Neuronal stem cell (in vitro differentiated cells): ENCODE measurements at places on chromosomes 6 and 20.

GRCh38 chr20:14996883-14997672 lies 659.7 kb upstream of the FLRT3 start:
- DNase-seq: no peak

DNA sequence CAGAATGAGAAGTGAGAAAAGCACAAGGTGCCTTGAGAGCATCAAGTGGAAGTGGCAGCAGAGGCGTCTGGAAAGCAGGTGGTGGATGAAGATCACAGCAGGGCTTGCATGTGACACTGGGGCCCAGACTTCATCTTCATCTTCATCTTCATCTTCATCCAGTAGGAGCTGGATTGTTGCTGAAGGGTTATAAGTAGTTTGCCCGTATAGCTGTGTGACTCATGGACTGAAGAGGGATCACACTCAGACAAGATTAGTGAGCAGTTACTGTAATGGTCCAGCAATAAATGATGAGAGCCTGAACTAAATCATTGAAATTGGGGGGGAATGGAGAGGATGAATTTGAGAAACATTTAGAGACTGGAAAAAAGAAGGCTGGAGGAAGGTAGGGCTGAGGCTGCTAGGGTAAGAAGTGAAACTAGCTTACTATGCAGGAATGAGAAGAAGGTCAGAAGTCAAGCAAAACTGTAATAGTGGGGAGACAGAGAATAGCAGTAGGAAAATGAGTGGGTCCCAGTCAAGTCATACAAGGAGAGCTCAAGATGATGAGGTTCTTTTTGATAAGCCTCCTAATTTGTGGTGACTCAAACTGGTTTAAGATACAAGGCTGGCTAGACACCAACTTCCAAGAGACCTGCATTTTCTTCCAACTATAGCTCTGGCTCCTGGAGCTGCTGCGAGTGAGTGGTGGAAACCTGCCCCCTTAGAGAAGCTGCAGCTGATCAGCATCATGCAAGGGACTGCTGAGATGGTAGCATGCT lies 92.3 kb upstream of the BEND6 start:
- no peak for DNase-seq

- DNase-seq: no peak
These were observed 22.7 kb upstream of the NTSR1 start for GRCh38 chr20:62685781-62686555.

GRCh38 chr20:33828326-33828844 lies 17.2 kb downstream of the CHMP4B start:
- no peak for DNase-seq

GRCh38 chr20:51513545-51513944 lies 29.0 kb downstream of the NFATC2 start:
- no peak for DNase-seq

DNA sequence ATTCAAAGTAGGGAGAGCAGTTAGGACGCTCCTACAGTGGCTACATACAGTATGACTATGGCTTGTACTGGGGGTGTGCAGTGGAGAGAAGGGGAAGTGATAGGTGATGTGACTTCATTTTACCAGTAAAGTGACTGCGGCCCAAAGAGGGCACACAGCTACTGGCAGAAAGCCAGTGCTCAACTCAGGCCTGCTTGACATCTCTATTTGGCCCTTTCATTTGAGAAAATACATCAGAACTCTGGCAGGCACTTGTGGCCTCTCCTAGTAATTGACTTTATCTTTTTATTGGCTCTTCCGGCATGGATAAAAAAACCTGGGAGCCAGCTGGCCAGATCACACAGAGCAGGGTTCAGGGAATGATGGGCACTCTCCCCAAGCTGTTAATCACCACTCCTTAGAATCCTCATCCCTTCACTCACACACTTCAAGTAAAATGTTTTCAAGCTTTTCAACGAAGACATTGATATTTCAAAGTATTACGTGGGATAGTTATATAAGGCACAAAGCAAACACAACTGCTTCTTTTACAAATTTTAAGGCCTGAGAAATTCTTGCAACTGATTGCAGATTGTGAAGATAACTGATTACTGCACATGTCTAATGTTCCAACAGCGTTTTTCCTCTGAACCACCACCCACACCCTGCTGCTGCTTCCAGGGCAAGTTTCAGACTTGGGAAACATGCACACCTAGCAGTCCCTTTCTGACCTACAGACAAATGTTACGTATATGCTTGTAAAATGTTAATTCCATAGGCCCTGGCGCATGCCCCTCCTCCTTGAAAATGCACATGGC lies 73.5 kb downstream of the TNFRSF21 start:
- DNase-seq: no peak

- DNase-seq: no peak
These were observed 77.1 kb downstream of the WASF1 start for GRCh38 chr6:110102411-110102810.

- no peak for DNase-seq
These were observed 57.0 kb downstream of the GMDS start for GRCh38 chr6:2188397-2188796.

GRCh38 chr20:32522776-32523612 lies 62.1 kb downstream of the NOL4L start:
- DNase-seq: no peak

DNA sequence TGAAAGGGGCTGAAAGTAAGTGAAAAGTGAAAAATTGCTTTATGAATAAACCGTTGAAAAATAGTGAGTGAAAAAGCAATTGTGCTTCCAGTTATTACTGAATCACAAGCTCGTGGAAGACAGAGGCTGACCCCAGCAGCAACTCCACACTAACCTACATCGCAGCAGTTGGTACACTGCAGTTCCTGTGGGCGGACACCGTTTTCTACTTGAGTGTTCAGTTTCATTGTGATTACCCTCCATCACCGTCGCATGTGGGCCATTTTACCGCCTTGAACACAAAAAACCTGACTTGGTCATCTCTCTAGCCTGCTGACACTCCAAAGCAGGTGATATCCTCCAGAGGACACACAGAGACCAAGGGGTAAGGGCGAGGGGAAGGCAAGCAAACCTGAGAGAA lies 28.4 kb downstream of the PRDM1 start:
- no peak for DNase-seq

GRCh38 chr6:158903801-158904200 lies 84.6 kb upstream of the EZR start:
- DNase-seq: no peak

GRCh38 chr6:3607599-3607998 lies 143.9 kb downstream of the PXDC1 start:
- no peak for DNase-seq

- DNase-seq: no peak
These were observed 68.9 kb upstream of the PHACTR2 start for GRCh38 chr6:143608906-143609305.

DNA sequence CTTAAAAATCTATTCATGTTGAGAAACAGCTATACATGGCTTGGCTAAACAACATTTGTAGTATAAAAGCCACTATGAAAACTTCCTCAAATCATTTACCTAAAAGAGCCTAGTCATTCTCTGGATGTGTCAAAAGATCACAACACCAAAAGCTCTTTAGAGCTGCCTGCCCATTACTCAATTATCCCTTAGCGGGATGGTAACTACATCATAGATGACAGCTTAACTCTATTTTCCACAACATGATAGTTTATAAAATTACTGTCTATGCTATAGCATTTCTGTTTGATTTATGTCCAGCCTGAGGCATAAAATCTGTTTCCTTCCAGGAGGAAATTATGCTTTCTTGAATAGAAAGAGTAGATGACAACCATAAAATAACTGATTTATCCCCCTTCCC lies 777.6 kb upstream of the HS3ST5 start:
- DNase-seq: no peak

- peak; percentile 73 for DNase-seq
These were observed 5.5 kb upstream of the SOX4 start for GRCh38 chr6:21587961-21588480.

- no peak for DNase-seq
These were observed 3.8 kb downstream of the RSPO4 start for GRCh38 chr20:998231-998830.

GRCh38 chr6:152309648-152310047 lies 327.5 kb downstream of the SYNE1 start:
- DNase-seq: no peak

DNA sequence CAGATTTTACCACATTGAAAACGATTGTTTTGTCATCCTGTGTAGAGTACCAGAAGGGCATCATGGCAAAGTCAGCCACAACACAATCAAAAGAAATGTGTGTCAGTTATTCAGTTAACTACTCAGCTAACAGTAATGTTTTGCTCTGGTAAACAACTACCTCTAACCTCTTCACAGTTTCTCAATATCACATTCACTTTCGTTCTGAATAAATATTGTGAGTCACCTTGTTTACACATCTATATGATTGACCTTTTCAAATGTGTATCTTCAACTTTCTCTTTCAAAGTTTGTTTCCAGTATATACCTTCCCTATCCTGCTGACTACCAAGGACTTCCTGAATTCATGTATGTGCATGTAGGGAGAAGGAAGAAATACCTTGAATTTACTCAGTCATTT lies 216.6 kb upstream of the UFL1 start:
- DNase-seq: no peak

- no peak for DNase-seq
These were observed 30.3 kb downstream of the PLCG1 start for GRCh38 chr20:41167481-41168253.

GRCh38 chr6:76481101-76481500 lies 408.6 kb upstream of the IMPG1 start:
- no peak for DNase-seq

DNA sequence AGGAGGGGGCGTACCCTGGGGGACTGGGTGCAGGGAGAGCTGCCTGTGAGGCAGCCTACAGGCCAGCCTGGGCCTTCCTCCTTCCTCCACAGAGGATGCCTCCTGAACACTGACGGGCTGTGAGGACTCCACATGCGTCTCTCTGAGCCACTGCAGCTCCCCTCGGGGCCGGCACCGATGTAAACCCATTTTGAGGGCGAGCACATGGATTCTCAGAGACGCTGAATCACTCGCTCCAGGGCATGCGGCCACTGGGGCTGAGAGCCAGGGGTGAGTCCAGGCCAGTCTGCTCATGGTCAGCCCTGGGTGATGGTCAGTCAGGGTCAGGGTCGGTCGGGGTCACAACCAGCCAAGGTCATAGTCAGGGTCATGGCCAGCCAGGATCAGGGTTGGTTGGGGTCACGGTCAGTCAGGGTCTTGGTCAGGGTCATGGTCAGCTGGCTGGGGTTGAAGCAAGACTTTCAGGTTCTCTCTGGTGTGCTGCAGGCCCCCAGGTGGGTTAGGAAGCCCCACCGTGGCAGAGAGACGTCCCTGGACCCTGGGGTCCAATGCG lies 14.7 kb upstream of the RBBP8NL start:
- no peak for DNase-seq

GRCh38 chr6:150659046-150659763 lies 59.5 kb downstream of the PLEKHG1 start:
- DNase-seq: no peak

GRCh38 chr20:51404297-51405060 lies 138.0 kb downstream of the NFATC2 start:
- no peak for DNase-seq

- no peak for DNase-seq
These were observed 126.3 kb downstream of the FYN start for GRCh38 chr6:111746983-111747382.

DNA sequence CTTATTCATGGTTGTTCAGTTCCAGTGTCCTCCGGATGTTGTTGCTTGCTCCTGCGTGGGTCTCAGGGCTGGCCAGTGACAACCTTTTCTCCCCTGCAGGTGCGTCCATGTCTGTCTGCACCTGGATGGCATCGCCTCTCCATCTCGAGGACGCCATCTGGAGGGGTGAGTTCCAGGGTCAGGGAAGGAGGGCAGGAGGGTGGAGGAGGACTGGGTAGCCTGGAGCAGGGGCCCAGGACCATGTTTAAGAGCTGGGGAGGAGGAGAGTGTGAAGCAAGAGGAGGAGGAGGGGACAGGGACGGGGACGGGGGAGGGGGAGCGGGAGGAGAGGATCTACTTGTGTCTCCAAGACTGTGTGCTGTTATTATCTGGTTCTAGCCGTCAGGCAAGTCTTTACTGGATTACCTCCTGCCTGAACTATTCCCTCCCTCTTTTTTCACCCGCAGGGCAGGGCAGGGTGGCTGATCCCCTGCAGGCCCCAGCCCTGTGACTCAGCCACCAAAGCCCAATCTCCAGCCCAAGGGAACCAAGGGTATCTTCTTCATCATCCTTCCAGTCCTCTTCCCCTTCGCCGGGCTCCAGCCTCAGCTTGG lies 32.2 kb upstream of the TULP1 start:
- no peak for DNase-seq

DNA sequence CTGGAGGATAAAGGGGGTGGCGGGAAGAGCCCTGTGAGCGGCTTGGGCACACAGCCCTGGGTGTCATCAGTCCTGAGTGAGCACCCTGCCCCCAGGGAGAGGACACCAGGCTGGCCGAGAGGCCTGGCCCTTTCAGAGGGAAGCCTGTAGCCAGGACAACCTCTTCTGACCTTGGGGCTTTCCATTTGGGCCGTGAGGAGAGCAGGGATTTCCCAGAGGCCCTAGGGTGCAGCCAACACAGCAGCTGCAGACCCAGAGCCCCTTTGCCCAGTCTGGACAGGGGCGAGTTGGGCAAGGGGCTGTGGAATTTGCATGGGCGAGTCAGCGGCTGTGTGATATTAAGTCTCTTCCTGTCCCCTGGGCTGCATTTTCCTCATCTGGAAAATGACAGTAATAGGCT lies 6.3 kb downstream of the MAP1LC3A start:
- DNase-seq: no peak

GRCh38 chr6:170007468-170008293 lies 256.3 kb downstream of the ERMARD start:
- DNase-seq: peak; percentile 50

- peak; percentile 32 for DNase-seq
These were observed 38.0 kb downstream of the YTHDF1 start for GRCh38 chr20:63177785-63178445.
